Stimulated activated CD4-positive, alpha-beta T cell treated with anti-CD3 and anti-CD28 coated beads, Interleukin-12 subunit alpha, Interleukin-12 subunit beta, amount 100 ng/mL, for 24 hours (primary cell): ENCODE measurements at places on chromosomes 4 and X.

- no peak for DNase-seq
Observed at GRCh38 chr4:152708796-152709195, 29.0 kb upstream of the TMEM154 start.

DNA sequence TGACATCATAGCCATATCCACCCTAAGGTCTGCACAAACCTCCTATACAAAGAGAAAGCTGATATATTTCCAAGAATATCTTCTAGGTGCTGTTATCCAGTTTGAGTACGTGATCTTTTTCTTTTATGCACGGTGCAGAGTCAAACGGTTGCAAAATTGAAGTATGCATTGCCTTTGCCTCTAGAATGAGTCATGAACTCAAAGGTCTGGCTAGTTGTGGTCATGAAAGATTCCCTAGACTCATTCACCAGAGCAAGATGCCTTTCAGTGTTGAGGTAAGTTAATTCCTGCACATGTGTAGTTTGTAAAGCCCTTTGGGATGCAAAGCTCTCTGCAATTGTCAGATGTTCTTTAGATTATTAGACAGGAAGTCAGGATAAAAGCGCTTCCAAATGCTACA, 704.4 kb downstream of the PCDH19 start:
- DNase-seq = no peak

GRCh38 chrX:123322536-123322935, 138.5 kb downstream of the GRIA3 start:
- no peak for DNase-seq

- DNase-seq = no peak
Observed at GRCh38 chr4:25180524-25181131, 20.4 kb upstream of the SEPSECS start.

DNA sequence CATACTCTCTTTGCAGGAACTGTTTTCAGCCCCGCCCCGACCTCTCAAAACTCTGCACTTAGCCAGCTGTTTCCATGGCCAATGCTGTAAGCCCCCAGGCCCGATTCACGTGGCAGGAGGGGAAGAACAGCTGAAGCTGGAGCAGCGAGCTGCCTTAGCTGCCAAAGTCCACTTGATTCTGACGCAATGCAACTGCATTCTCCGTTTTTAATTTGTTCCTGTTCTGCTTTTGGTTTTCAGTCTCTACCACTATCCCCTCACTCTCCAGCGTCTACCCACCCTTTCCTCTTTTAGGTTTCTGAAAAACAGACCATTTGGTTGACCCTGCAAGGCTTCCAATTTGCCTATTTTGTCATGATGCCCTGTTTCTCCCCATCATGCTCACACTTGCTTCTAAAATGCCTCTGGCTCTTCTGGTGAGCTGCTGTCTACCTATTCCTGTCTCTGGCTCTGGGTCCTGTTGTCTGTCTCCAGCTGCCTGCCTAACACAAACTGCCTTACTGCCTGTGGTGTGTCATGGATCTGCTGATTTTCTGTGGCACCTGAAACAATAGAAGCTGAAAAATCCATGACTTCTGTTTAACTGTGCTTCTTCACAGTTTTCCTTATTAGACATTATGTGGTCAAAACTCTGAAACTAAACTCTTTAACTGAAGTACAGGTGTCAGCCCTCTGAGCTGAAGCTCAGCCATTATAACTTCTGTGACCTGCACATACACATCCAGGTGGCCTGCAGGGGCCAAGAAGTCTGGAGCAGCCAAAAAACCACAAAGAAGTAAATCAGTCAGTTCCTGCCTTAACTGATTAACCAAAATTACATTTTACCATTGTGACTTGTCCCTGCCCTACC, 160.5 kb upstream of the AGTR2 start:
- no peak for DNase-seq

- no peak for DNase-seq
Observed at GRCh38 chr4:7516096-7516772, 81.5 kb upstream of the PSAPL1 start.

DNA sequence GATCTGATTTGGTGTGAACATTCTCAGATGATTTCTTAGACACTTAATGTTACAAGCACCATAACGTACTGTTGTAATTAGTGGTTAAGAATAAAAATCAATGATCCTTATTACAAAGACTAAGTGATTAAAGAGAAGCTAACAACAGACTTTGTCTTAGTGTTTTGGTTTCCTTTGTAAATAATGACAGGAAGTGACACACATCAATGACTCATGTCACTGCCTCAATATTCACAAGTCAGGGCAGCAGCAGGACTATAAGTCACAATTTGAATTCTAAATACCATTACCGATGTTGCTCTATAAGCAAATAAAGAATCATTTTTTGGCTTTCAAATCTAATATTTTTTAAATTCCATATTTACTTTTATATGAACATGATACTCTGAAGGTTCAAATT, 115.8 kb upstream of the FAT4 start:
- no peak for DNase-seq

DNA sequence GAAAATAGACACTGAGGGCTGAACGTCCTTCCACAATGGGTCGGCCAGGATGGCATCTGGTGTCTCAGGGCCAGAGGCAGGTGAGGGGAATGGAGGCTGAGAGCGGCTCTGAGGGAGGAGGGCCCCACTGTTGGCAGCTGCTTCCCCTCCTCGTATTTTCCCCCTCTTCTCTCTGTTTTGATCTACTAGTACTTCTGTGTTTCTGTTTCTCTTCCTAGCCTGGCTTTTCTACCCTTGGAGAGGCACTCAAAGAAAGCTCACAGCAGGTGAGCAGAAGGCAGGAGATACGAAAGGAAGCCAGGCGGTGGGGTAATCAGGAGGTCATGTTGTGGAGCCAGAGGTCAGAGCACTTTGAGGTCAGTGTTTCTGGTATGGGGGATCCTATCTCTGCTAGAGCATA, 151.8 kb upstream of the GATB start:
- DNase-seq = no peak
